SK-N-SH (cell line): ENCODE measurements at places on chromosomes 13 and 19. TPM values are rescaled to one million over a fixed set of nuclear protein-coding genes. Genes with fewer than 3 reads are reported as not detected.

PNMA8C gene
- polyA plus RNA-seq: 1.3 and 1.6 TPM in 2 replicates

ANGPTL4 gene
- 62.5 and 71.2 TPM in 2 replicates for polyA plus RNA-seq

IFNL1 gene
- polyA plus RNA-seq: not detected in 2 replicates

SPINT2 gene
- 1.0 TPM in 2 replicates for polyA plus RNA-seq

EDDM13 gene
- polyA plus RNA-seq: not detected in 2 replicates

MEIS3 gene
- 61.0 and 69.8 TPM in 2 replicates for polyA plus RNA-seq

GRCh38 chr13:113041896-113042295 is 63.7 kb upstream of the F7 start:
- H3K4me3 ChIP-seq: no peak overlapping the region
- no peaks in the 10 kb centered on the region for H3K36me3 ChIP-seq
- no peak overlapping the region for H3K27ac ChIP-seq
- no peak for DNase-seq
- no peaks in the 10 kb centered on the region for H3K4me1 ChIP-seq

GRCh38 chr13:79211377-79211776 is 194.7 kb downstream of the RBM26 start:
- H3K4me3 ChIP-seq: no peak overlapping the region
- no peaks in the 10 kb centered on the region for H3K27me3 ChIP-seq
- DNase-seq: no peak
- no peak overlapping the region for H3K27ac ChIP-seq
- H3K36me3 ChIP-seq: no peaks in the 10 kb centered on the region

DNA sequence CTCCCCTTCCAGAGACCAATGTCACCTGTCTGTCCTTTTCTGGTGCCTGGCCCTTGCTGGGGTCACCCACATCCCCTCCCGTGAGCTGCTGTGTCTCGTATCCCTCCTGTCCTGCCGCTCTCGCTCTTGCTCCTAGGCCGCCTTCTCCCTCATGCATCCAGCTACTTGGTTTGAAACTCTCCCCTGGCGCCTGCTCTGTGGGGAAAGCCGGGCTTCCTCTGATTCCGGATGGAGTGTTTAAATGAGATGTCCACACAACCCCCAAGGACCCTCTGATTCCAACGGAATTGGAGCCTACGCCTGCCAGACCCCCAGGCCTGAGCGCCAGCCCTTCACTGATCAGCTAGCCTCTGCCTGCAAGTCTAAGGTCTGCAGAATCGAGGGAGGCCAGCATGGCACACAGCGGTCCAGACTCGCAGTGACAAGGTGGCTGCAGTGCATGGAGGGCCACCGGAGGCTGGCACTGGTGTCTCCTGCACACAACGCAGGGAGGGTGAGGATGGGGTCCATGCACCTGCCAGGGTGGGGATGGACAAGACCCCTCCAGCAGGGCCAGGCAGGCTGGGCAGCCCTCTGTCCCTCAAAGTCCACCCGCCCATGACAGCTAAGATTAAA is 47.2 kb downstream of the RFX2 start:
- H3K4me3 ChIP-seq: no peak overlapping the region
- no peak overlapping the region for H3K27ac ChIP-seq
- peaks cover 50% of the 10 kb centered on the region for H3K4me1 ChIP-seq
- H3K27me3 ChIP-seq: no peaks in the 10 kb centered on the region

DNA sequence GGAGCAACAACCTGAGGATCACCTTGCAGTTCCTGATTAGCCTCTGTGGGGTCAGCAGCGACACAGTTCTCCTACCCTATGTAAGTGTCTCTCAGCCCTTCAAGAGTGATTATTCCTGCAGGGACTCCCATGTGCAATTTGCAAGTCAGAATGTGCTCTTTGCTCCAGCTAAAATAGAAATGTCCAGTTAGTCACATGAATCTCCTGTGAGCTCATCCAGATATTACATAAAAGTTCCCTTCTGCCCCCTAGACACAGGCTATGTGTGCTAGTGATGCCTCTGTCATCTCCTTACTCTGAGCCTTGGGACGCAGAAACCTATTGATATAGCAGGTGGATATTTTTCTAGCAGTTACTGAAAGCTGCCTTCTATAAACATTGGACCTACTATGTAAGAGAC is 105.5 kb downstream of the ZAR1L start:
- H3K36me3 ChIP-seq: no peaks in the 10 kb centered on the region
- H3K27me3 ChIP-seq: no peaks in the 10 kb centered on the region
- H3K4me1 ChIP-seq: peaks cover 5% of the 10 kb centered on the region; the same call in 1 of the 2 replicates
- no peak for DNase-seq
- H3K4me3 ChIP-seq: no peak overlapping the region

DNA sequence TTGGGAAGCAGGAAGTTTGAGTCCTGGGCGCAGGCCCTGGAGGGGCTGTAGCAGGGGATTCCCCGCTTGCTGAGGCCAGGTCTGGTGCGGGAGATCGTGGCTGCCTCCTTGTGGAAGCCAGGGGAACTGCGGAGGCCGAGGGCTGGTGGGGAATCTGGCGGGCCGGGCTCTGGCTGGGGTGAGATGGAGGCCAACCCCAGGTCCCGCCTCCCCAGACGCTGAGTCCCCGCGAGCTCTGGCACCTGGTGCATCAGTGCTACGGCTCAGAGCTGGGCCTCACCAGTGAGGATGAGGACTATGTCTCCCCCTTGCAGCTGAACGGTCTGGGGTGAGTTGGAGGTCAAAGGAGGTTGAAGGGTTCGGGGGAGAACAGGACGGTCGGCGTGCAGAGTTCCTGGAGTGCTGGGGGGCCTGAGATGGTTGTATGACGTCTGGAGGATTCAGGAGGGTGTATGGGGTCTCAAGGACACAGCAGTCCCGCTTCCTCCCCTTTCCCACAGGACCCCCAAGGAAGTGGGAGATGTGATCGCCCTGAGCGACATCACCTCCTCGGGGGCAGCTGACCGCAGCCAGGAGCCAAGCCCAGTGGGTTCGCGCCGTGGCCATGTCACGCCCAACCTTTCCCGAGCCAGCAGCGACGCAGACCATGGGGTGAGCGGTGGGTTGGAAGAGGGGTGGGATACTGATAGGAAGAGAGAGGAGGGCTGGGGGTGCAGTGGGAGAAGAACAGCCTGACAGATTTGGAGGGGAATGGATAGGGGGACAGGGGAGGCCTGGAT is 13.1 kb downstream of the GRAMD1A start:
- peak; percentile 94 for DNase-seq
- H3K27me3 ChIP-seq: no peaks in the 10 kb centered on the region
- H3K27ac ChIP-seq: peak overlapping the region; percentile 37; the same call in 1 of the 2 replicates
- H3K4me1 ChIP-seq: peaks cover 5% of the 10 kb centered on the region; the same call in 1 of the 2 replicates

GRCh38 chr13:25247360-25247759 is 39.9 kb downstream of the MTMR6 start:
- no peak for DNase-seq
- H3K27ac ChIP-seq: no peak overlapping the region
- H3K27me3 ChIP-seq: no peaks in the 10 kb centered on the region
- no peaks in the 10 kb centered on the region; the same call in 1 of the 2 replicates for H3K4me1 ChIP-seq

DNA sequence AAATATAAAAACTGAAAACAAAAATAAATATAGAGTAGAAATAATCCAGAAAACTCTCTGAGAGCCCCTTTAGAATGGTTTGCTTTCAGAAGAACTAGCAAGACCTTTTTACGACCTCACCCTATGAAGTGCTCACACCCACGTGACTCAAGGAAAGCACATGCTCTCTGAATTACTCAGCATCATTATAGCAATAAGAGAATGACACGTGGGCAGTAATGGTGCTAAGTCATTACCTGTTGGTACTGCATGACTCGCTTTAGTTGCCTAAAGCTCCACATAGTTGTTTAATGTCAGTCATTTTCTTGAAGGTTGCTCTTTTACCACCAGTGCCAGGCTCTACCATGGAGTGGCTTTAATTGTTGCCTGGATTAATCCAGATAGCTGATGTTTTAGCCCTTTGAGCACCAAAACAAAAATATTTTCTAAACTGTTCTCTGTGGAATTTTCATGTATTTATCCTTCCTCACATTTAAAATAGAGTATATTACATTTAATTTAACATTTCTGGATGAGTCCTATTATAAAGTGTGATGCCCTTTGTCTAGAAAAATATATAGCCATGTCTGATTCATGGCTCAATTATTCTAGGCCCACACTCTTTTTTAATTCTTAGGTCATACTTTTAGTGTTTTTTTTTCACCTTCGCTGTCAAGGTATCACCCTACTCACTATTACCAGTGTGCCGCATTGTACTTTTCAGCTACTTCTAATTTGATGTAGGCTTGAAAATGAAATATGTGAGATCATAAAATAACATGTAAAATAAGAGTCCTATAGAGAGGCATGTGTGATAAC is 56.8 kb downstream of the THSD1 start:
- DNase-seq: no peak
- peaks cover 27% of the 10 kb centered on the region for H3K4me1 ChIP-seq
- no peaks in the 10 kb centered on the region for H3K27me3 ChIP-seq
- H3K36me3 ChIP-seq: no peaks in the 10 kb centered on the region
- no peak overlapping the region for H3K4me3 ChIP-seq

- no peak overlapping the region for H3K27ac ChIP-seq
- no peak overlapping the region for H3K4me3 ChIP-seq
- H3K27me3 ChIP-seq: no peaks in the 10 kb centered on the region
- no peaks in the 10 kb centered on the region for H3K36me3 ChIP-seq
Measured at GRCh38 chr13:75395066-75395465, 86.9 kb downstream of the TBC1D4 start.

GRCh38 chr13:49927755-49928154 is 8.4 kb downstream of the SPRYD7 start:
- no peak overlapping the region for H3K4me3 ChIP-seq
- DNase-seq: no peak
- H3K27ac ChIP-seq: no peak overlapping the region
- peaks cover 38% of the 10 kb centered on the region for H3K36me3 ChIP-seq

DNA sequence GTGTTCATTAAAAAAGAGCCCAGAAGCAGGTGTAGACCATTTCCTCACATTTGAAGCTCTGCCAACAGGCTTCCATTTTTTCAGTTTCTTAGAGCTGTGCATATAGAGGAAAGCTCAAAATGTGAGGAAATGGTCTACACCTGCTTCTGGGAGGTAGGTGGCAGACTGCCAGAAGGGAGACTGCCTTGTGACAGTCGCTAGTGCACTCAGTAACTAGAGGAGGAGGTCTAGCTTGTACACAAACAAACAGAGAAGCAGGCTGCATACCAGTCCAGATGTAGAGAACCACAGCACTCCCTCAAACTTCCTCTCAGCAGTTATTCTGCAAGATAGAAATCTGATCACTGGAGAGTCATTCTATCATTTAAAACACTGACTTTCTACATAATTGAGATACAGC is 800.2 kb downstream of the EFNB2 start:
- no peak for DNase-seq
- H3K27ac ChIP-seq: no peak overlapping the region
- H3K4me3 ChIP-seq: no peak overlapping the region
- H3K36me3 ChIP-seq: no peaks in the 10 kb centered on the region
- no peaks in the 10 kb centered on the region for H3K27me3 ChIP-seq
